Kidney (tissue), 22 donors: ENCODE measurements at places on chromosomes 1 and 21.

- DNase-seq = no peak
Measured at GRCh38 chr1:215104283-215104682, 21.7 kb downstream of the KCNK2 start.

DNA sequence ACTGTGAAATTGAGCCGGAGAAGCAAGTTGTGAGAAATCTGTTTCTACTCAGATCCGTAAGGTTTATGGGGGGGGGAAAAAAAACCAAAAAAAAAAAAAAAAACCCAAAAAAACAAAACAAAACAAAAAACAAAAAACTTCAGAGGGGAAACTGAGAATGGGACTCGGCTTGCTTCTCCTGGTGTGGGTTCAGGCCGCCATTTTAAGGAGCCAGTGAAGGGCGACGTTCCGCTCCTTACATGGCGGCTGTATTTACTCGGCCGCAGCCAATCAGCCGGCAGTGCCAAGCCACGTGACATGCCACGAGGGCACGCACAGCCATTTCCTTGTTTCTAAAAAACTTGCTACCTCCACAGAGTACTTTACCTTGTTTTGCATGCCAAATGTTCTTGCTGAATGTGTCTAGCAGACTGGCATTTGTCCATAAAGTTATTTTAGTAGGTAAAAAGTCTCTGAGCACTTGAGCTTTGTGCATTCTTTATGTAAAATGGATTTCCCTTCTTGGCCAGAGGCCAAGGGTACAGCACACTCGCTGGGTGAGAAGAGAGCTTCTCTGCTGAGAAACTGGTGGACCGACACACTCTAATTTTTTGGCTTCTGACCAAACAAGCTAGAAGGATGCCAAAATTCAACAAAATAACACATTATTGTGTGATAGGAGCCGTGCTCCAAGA lies 101.8 kb downstream of the NFIA start:
- DNase-seq = peak; percentile 75

GRCh38 chr1:181793831-181794230 lies 267.7 kb downstream of the ZNF648 start:
- peak; percentile 68 for DNase-seq

DNA sequence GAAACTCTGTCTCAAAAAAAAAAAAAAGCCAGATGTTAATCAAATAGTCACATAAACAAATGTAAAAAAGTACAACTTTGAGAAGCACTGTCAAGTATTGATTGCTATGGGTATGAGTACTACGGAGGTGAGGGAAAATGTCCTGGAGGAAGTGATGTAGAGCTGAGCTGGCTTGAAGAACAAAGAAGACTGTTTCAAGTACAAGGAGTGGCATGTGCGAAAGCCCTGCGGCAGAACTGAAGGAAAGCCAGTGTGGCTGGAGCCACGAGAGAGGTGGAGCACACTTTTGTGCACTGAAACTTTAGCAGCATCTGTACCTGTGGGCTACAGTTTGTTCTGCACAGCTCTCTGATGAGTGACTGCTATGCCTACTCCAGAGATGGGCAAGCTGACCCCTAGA lies 5.4 kb upstream of the RPS6KA1 start:
- DNase-seq = no peak

GRCh38 chr21:45964649-45965048 lies 16.9 kb upstream of the COL6A1 start:
- DNase-seq = no peak

DNA sequence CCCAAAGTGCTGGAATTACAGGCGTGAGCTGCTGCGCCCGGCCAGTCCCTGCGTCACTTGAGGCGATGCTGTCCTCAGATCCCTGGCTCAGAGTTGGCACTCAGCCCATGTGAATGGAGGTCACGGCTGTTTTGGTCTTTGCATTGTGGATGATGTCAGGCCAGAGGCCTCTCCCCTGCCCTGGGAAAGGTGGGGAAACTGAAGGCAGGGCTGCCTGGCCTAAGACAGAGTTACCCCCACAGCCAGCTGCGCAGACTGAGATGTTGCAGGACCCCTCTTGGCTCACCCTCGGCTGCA lies 821 bp downstream of the MASP2 start:
- DNase-seq = peak; percentile 21

- peak; percentile 62 for DNase-seq
Measured at GRCh38 chr21:36630485-36631206, 68.3 kb upstream of the SIM2 start.

DNA sequence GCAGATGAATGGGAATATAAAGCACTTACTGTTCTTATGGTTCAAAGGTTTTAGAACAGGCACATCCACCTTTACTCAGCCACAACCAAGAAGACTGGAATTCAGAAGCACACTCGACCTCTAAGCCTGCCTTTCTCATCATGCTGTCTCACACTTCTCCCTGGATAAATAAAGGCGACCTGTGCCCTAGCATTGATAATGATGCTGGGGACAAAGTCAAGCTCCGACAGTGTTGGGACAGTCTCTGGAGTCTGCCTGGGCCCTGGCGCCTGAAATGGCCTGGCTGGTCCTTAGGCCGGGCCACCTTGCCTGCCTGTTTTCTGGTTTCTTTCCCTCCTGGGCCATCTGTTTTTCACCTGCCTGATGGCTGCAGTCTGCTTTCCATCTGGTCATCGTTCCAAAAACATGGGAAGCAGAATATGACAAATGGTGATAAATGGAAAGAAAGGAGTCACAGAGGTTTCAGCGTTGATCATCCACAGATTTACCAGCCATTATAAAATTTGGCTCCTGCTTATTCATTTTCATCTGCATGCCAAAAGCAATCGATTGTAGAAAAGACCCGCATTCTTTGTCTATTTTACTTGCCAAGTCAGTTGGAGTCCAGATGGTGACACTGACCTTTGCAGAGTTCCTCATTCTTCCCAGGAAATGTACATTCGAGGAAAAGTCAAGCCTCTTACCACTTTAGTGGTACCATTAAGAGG lies 91.2 kb upstream of the KCNJ15 start:
- DNase-seq = peak; percentile 38

- DNase-seq = no peak
Measured at GRCh38 chr1:61084491-61085031, 2.2 kb downstream of the NFIA start.

DNA sequence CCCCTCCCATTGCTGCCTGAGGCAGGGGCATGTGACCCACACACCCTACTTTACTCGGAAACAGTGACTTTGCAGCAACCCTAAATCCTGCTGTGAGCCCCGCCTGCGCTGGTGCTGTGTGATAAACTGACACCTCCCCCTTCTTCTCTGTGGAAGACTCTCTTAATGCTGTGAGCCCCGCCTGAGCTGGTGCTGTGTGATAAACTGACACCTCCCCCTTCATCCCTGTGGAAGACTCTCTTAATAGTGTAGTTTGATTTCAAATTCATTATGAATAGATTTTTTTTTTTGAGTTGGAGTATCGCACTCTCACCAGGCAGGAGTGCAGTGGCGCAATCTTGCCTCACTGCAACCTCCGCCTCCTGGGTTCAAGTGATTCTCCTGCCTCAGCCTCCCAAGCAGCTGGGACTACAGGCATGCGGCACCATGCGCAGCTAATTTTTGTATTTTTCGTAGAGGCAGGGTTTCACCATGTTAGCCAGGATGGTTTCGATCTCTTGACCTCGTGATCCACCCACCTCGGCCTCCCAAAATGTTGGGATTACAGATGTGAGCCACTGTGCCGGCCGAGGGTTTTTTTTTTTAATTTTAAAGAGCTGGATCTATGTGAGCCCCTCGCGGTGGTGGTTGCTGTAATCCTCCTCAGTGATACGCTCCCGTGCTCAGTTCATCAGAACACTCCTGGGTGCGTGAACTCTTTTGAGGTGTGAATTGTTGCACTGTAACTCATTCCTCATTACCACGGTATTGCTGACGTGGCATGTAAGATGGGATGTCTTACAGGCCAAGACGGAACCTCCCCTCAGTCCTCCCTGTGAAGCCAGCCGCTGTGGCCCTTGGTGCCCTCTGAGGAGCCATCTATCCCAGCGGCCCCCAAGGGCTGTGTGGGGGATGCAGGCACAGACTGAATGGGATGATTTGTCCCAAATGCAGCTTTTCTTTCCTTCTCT lies 60.3 kb downstream of the GALNT2 start:
- DNase-seq = no peak

GRCh38 chr21:33824156-33824941 lies 91.3 kb downstream of the ATP5PO start:
- no peak for DNase-seq

DNA sequence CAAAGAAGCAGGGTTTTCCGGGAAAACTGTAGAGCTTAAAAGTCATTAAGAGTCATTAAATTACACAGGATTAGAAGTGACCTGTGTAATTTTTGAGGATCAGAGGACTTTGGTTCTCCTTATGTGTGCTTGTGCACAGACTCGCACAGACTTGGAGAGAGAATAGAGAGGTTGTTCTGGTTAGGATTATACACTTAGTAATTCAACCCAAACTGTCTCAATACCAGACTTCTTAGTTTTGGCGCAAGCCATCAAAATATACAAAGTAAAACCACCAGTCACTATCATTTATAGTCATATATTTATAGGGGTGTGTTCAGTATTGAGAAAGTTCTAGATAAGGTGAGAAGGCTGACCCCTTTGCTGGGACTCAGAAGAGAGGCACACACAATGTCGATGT lies 112.3 kb downstream of the HLX start:
- no peak for DNase-seq

DNA sequence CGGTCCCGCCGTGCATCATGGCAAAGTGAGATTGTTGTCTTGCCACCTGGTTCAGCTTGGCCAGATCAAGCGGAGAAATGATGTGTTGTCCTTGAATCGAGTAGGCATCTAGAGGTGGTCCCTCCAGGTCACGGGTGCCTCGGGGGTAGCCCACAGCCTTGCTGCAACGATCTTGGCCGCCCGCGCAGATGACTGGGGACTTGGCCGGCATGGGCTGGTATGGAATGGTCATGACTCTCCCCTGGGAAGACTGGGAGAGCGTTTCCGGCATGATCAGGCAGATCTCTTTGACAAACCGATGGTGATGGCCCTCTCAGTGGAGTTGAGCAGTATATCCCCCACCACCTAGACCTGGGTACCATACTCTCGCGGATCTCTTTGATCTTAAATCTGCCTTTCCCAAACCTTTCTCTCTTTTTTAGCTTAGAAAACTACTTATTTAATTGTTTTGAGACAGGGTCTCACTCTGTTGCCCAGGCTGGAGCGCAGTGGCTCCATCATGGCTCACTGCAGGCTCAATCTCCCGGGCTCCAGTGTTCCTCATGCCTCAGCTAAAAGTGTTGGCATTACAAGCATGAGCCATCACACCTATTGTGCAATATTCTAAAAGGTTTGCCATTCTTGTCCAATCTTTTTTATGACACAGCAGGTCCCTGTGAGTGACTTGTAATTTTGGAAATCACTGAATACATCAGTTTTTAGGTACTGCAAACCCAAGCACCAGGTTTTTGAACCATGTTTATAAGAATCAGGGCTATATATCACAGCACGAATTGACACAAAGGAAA lies 9.4 kb upstream of the ELAPOR1 start:
- no peak for DNase-seq

DNA sequence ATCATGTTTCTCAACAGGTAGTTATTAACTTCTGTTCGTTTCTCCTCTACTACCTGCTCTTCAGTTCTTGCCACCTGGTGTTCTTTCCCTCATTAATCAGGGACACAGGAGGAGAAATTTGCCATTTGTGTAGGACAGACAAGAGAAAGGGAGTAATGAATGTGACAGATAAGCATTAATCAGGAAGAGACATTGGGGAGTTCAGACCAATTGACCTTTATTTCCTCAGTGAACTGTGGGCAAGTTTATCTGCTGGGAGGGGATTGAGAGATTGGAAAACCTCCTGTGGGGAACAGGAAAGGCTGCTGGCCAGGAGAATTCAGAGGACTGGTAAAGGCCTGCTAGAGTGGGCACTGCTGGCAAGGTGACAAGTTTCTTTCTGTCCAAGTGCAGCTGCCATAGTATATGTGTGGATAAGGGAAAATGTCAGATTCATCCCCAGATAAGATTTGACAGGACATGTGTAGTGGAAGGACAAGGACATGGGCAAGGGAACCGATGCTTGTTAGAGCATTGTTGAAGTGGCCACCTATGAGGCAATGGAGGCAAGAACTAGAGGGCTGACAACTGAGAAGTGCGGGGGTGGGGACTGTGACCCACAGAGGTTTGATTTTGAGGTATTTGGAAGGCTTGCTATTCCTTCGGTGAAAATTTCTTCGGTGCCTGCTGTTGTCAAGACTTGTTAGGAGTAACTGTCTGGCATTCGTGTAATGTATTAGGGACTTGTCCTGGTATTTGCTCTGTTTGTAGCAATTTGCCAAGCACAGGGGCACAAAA lies 12.6 kb downstream of the SZT2 start:
- DNase-seq = no peak

DNA sequence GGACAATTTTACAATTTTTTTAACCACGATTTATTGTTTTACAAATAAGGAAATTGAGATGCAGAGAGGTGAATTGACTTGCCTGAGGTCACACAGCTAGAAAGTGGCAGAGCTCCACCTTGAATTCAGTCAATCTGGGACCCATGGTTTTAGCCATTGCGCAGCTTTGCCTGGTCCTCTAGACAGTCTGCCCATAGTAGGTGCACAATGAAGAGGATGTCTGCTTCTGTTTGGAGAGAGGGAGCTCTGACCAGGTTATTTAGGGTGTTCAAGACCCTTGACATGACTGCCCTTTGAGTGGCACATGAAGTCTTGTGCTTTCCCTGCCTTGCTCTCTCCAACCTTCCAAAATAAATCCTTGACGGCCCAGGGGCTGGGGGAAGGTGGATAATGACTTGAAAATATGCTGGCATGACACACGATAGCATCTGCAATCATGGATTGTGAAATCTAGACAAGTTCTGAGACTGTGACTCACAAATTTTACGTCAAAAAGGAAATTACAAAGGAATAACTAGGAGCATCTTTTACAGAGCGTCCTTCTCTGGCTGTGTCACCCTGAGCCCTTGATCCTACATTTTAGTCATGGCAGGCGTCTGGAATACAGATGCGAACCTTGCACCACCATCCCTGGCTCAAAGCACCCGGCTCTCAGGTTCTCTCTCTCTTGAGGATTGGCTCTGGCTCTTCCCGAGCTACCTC lies 26.2 kb upstream of the ID3 start:
- DNase-seq = no peak

GRCh38 chr1:101739826-101740330 lies 256.8 kb downstream of the OLFM3 start:
- no peak for DNase-seq

DNA sequence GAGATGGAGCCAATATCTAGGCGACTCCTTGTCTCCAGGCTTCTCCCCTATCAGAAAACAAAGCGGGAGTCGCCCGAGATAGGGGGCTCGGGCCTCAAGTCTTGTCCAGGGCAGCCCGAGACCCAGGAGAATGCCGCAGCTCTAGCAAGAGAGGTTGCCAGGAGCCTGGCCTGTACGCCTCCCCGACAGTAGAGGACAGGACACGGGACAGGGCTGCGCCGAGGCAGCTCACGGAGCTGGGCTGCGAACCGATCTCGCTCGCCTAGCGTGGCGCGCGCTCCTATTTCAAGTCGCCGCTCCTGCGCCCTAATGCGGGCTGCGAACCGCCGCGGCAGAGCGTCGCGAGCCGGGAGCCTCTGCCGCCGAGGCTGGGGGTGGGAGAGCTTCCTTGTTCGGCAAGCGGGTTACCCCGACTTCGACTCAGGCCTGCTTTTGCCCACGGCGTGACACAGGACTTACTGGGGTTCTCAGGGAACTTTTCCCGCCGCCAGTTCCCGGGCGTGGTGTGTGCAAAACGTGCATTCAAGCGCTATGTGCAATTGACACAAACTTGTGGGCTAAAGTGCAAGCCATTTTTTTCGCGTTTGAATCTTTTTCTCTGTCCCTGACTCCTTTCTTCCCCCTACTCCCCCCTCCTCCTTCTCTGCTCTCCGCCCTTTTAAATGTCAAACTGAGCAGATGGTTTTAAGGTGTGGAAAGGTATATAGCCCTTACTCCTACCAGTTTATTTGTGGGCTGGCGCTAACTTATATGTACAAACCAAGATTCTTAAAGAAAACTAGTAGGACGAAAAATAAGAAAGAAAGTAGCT lies 2.4 kb upstream of the PROX1 start:
- DNase-seq = peak; percentile 66

GRCh38 chr1:53315456-53316423 lies 12.1 kb downstream of the LRP8 start:
- DNase-seq = peak; percentile 77
